A673 (cell line): ENCODE measurements at places on chromosomes 7 and 10. TPM values are rescaled to one million over a fixed set of nuclear protein-coding genes. Genes with fewer than 3 reads are reported as not detected.
A peak's percentile ranks its signal among the peaks of the same experiment; 100 is the strongest.

The COL1A2 gene
- total RNA-seq = 144 and 251 TPM in 2 replicates

GRCh38 chr10:74213571-74214162 lies 62.6 kb downstream of the ADK start:
- peak; percentile 64 for DNase-seq

GRCh38 chr10:77855404-77856155 lies 71.0 kb downstream of the DLG5 start:
- DNase-seq = no peak

The TAS2R5 gene
- 0.43 and 0.72 TPM in 2 replicates for total RNA-seq

GRCh38 chr10:114767101-114767985 lies 54.2 kb upstream of the FHIP2A start:
- DNase-seq = no peak

DNA sequence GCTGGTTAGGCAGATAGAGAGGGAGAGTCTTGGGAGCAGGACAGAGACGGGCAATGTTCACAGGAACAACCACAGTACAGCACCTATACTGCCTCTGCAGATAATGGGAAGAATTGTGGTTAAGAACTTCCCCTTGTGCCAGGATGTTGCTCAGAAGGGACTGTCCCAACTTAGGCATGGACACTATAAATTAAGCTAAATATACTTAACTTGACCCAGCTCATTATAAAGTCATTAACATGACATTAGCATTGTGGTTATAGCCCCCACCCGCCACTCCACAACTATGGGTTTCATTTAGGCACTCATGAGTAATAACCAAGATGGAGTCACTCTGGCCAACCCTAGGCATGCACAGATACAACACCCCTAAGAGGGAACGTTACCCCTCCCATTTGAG lies 310.9 kb upstream of the NRG3 start:
- no peak for DNase-seq

The LRCH4 gene
- total RNA-seq = 42.4 and 50.4 TPM in 2 replicates

The POLD2 gene
- 252 TPM in 2 replicates for total RNA-seq

The GPR15LG gene
- total RNA-seq = not detected in 2 replicates

The PLPP4 gene
- total RNA-seq = not detected in 2 replicates

GRCh38 chr7:106794276-106795083 lies 70.6 kb upstream of the PIK3CG start:
- DNase-seq = no peak

The CFAP58 gene
- 0.17 and 0.52 TPM in 2 replicates for total RNA-seq

DNA sequence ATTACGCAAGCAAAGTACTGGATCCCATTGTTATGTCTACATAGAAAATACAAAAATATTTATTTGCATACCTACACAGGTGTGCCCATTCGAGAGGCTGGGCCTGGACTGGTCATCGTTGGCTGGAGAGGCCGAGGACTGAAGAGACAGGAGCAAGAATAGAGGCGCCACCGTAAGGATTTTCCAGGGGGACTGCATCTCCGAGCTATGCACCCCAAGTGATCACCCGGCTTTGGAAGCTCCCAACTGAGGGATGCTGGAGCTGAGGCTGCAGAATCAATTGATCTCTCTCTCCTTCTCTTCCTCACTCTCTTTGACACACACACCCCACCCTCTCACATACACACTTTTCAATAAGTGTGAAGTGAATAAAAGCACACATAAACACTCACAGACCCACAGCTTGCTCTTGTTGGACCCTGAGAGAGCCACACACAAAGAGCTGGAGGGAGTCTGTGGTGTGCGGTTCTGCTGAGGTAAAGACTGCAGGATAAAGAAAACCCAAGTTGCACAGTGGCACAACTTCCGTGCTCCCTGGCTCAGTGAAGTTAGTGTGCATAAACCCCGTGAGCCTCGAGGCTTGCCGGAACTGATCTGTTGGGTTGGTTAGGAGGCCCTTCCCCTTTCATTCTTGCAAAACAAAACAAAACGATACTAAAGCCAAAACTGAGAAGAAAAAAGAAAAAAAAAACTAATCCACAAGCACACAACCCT lies at the start of gene AOAH:
AOAH (minus strand) TSS at position 544 of the 714 bp plus-strand sequence; CDS start at position 198, 346 bp downstream.
- DNase-seq = no peak

The HOXA2 gene
- total RNA-seq = not detected in 2 replicates

DNA sequence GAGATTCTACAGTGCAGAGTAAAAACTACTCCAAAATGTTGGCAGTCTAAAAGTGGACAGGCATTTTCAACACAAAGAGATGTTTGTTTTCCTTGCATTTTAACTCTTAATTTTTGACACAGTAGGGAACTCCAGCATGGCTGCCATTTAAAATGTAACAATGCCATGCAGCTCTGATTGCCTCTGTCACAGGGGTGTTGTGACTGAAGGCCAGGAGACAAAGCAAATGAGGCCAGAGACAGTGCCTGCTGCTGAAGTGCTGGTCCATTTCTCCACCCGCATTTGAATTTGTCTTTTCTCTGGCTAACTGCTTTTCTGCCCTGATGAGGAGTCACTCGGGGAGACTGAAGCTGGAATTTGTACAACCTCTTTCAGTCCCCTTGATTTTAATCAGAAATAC lies 710.6 kb upstream of the GALNT17 start:
- DNase-seq = peak; percentile 12

- no peak for DNase-seq
Measured at GRCh38 chr10:122323941-122324675, 50.4 kb upstream of the PLEKHA1 start.

- DNase-seq = no peak
Measured at GRCh38 chr7:45151131-45151684, 6.4 kb upstream of the RAMP3 start.

GRCh38 chr10:112185959-112186358 lies 2.4 kb upstream of the GPAM start:
- no peak for DNase-seq

DNA sequence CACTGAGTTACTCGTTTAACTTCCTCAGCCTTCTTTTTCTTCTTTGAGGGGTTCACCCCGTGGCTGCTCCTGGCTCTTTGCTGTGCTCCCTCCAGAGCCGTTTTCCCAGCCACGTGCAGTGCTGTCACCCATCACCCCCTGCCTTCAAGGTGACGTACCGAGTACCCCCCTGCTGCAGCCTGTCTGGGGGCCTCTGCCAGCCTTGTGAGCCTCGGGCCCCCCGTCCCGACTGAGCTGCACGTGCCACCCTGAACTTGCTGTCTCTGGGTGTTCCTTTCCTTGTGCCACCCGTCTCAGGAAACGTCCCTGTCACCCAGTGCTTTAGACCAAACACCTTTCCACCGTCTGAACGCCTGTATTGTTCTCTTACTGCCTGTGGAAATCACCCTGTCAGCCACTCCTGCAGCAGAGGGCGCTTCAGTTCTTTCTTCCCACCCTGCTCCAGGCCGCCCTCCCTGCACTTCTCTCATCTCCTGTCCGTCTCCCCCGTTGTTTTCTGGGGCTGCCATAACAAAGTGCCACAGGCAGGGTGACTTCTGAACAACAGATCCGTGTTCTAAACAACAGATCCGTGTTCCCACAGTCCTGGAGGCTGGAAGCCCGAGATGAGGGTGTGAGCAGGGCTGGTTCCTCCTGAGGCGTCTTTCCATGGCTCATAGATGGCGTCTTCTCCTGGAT lies 44.6 kb downstream of the WDR37 start:
- no peak for DNase-seq

The LEP gene
- total RNA-seq = not detected in 2 replicates

GRCh38 chr7:7962851-7963250 lies 5.7 kb upstream of the GLCCI1 start:
- no peak for DNase-seq

- no peak for DNase-seq
Measured at GRCh38 chr10:95739056-95739455, 16.9 kb upstream of the ENTPD1 start.

- DNase-seq = no peak
Measured at GRCh38 chr7:92737706-92738105, 98.7 kb downstream of the CDK6 start.

DNA sequence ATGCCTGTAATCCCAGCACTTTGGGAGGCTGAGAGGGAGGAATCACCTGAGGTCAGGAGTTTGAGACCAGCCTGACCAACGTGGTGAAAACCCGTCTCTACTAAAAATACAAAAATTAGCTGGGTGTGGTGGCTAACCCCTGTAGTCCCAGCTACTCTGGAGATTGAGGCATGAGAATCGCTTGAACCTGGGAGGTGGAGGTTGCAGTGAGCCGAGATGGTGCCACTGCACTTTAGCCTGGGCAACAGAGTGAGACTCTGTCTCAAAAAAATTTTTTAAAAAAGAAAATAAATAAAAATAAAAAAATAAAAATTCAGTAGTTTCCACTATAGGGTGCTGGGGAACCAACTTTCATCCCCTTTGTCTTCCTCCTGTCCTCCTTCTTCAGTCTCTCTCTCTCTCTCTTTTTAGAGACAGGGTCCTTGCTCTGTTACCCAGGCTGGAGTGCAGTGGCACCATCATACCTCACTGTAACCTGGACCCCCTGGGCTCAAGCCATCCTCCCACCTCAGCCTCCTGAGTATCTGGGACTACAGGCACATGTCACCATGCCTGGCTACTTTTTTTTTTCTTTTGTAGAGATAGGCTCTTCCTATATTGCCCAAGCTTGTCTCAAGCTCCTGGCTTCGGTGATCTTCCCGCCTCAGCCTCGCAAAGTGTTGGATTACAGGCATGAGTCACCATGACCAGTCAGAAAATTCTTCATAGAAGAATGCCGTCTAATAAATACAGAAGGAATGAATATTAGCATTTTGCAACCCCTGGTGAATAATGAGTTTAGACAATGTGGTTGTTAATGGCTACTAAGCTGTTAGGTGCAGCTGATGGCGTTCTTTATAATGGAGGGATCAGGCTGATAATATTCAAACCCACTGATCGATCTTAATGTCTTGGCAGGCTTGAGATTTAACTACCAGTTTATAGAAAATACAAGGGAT lies 20.6 kb downstream of the RBM20 start:
- DNase-seq = peak; percentile 79

DNA sequence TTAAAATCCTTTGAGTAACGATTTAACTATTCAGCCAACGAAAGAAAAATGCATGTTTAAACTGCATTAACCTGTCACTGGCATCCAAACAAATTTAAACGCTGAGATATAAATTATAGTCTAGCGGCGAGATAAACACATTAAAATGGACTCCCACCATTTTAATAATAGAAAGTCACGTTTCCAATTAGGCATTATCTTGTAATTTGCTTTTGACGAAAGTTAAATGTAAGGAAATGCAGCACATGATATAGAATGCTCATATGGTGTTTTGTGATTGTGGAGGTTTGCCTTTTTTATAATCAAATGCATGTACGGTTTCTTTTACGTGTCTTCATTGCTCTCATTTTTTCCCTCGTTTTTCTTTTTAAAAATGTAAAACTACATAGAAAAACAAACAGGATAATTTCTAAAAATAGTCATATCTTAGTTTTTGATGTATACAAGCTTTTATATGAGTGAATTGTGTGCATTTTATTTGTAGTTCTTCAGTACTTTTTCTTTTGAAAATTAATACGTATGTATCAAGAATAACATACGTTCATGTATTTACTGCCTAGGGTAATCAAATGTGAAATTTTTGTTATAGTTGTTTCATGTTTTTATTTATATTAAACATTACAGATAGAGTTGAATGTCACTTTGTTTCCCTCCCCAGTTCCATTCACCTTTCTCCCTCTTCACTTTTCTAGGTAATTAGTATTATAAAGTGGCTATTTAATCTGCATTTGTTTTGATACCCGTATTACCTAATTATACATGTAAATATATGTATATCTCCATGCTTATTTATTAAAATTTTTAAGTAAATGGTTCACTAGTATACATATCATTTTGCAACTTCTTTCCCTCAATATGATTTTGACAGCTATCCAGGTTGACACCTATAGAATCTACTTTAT lies 1.1 kb upstream of the KLF14 start:
- no peak for DNase-seq

- peak; percentile 65 for DNase-seq
Measured at GRCh38 chr7:135645296-135645904, 16.9 kb upstream of the STMP1 start.

The MET gene
- 5.7 and 6.8 TPM in 2 replicates for total RNA-seq

The SLF2 gene
- total RNA-seq = 34.6 and 39.4 TPM in 2 replicates

DNA sequence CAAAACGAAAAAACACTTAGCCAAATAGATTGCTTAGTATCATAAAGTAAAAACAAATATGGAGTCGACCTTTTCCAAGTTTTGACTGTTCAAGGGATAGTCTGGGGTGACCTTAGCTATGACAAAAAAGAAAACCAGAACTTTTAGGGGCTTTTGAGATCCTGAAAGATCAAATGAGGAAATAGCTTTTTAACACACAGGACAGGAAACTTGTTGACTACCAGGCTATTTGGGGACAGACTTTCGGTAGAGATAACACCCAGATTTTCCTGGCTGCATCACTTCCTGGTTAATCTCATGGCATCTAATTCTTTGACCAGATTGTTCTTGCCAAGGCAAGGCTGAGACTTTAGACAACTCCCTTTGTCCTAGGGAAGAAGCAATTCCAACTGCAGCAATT lies 34.5 kb upstream of the EGR2 start:
- no peak for DNase-seq

- DNase-seq = no peak
Measured at GRCh38 chr7:1558841-1559625, 3.0 kb upstream of the TMEM184A start.

GRCh38 chr10:77798940-77799339 lies 127.6 kb downstream of the DLG5 start:
- DNase-seq = no peak

- no peak for DNase-seq
Measured at GRCh38 chr7:132755538-132756483, 179.5 kb upstream of the PLXNA4 start.

GRCh38 chr7:138979226-138979979 lies 1.8 kb downstream of the KIAA1549 start:
- DNase-seq = peak; percentile 31

- DNase-seq = no peak
Measured at GRCh38 chr10:115696747-115697146, 576.3 kb downstream of the GFRA1 start.
